ENCODE measurements at places on chromosomes 1 and 21.
A peak's percentile ranks its signal among the peaks of the same experiment; 100 is the strongest.

DNA sequence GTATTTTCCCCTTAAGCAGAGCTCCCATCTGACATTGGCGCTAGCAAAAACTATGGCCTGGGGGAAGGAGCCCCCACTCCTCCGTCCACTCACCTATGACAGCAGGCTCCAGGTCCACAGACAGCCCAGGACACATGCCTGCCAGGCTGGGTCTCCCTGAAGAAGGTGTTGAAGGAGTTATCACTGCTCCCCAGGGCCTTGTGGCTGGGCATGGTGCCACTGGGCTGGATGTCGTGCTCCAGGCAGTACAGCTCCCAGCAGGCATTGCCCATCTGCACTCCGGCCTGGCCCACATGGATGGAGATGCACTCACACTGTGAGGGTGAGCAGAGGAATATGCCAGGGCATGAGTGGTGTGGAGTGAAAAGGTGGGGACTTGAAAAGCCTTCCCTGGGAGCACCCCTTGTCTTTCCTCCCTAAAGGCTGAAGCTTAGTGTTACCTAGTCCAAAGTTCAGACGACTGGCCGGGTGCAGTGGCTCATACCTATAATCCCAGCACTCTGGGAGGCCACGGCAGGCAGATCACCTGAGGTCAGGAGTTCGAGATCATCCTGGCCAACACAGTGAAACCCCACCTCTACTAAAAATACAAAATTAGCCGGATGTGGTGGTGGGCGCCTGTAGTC lies 30.0 kb downstream of the RABIF start:
- no peak for DNase-seq

- DNase-seq, result no peak
Observed at GRCh38 chr1:18047122-18047521, 60.5 kb upstream of the IGSF21 start.

DNA sequence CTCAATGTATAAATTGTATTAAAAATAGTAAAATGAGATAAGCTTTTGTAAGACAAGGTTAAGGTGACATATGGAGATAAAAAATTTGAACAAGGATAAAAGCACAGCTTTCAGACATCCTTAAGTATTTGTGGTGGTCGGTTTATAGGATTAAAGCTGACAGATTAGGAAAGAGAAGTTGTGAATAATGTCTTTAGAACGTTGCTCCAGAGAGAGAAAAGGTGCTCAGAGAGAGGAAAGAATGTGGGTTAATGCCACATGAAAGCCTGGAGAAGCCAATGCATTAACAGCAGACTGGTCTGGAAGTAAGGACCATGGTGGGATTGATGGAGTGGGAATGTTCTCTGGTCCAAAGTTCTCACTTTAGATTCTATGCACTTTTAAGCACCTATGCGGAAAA lies 44.8 kb downstream of the ATP6V1G3 start:
- no peak for DNase-seq

- DNase-seq, result no peak
Observed at GRCh38 chr1:46067652-46068051, 64.8 kb downstream of the PIK3R3 start.

- DNase-seq, result no peak
Observed at GRCh38 chr1:175267716-175268416, 75.3 kb upstream of the KIAA0040 start.

DNA sequence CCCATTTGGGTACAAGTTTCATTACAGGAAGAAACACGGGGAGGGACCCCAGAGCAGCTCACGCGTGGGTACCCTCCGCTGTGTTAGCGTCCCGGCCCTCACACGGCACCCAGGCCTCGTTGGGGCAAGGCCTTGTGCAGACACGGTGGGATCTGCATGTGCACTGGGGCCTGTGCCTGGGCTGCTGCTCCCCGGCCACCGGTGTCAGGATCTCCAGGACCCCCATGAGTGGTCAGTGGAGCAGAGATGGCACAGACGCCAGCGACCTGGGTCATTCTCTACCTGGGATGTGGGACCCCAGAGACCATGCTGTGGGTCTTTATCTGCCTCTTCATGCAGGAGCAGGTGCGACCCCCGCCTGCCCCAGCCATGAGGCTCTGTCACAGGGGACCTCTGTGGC lies 5.4 kb upstream of the SAMD11 start:
- peak; percentile 7 for DNase-seq

- no peak for DNase-seq
Observed at GRCh38 chr1:43491061-43491460, 37.3 kb upstream of the HYI start.

GRCh38 chr1:998745-998994 lies 1.2 kb downstream of the HES4 start:
- peak; percentile 74 for DNase-seq

GRCh38 chr1:23477359-23478144 lies 6.4 kb downstream of the ASAP3 start:
- DNase-seq, result no peak

GRCh38 chr21:42469272-42469671 lies 26.8 kb downstream of the RSPH1 start:
- DNase-seq, result no peak

- DNase-seq, result peak; percentile 79
Observed at GRCh38 chr1:236608930-236609726, 4.8 kb upstream of the HEATR1 start.

GRCh38 chr1:248821641-248822040 lies 4.1 kb downstream of the SH3BP5L start:
- DNase-seq, result no peak

DNA sequence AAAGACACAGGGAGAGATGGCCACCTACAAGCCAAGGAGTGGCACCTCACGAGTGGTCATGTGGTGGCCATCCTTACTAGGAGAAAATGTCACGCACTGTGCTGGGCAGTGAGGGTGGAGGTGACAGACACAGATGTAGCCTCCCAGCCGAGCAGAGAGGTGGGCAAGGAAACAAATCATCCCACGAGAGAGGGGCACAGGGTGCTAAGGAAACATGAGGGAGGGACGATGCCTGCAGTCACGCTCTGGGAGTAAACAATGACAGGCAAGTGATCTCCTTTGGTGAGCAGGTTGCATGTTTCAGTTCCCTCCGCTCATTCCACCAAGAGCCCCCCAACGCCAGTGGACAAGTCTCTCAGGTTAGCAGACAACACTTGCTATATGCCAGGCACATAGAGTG lies 65.8 kb downstream of the CD247 start:
- no peak for DNase-seq

DNA sequence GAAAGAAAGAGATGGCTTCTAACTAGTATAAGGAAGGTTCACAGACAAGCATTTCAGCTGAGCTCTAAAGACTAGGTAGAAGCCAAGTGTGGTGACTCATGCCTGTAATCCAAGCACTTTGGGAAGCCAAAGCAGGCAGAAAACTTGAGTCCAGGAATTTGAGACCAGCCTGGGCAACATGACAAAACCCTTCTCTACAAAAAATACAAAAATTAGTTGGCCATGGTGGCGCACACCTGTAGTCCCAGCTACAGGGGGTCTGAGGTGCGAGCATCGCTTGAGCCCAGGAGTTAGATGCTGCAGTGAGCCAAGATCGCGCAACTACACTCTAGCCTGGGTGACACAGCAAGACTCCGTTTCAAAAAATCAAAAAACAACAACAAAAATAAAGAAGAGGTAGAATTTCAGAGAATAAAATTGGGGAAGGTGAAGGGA lies 27.8 kb downstream of the FBXO42 start:
- no peak for DNase-seq

DNA sequence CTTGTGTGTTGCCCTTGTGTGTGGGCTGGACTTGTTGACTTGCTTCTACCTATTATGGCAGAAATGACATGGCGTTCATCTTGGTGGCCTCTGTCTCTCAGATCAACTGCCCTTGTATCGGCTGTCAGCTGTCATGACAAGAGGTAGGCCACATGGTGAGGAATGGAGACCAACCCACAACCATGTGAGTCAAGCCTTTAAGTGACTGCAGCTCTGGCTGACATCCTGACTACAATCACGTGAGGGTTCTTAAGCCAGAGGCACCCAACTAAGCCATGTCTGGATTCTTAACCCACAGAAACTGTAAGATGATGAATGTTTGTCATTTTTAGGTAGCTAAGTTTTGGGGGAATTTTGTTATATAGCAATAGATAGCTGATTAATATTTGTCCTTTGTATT lies 82.1 kb downstream of the KCND3 start:
- peak; percentile 25 for DNase-seq

DNA sequence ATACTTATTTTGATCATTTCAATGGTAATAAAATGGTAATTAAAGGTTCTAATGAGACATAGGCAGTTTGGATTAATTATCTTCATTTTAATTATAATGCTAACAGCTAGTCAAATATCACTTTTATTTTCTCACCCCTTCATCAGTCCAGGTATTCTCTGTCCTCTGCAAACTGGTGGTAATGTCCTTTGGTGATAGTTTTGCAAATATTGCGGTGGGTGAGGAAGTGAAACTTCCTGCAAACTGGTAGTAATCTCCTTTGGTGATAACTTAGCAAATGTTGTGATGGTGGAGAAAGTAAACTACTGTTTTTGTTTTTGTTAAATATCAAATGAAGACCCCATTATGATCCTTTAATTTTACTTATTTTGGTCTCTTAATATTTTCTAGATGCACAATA lies 209.0 kb downstream of the AMY1C start:
- DNase-seq, result no peak

DNA sequence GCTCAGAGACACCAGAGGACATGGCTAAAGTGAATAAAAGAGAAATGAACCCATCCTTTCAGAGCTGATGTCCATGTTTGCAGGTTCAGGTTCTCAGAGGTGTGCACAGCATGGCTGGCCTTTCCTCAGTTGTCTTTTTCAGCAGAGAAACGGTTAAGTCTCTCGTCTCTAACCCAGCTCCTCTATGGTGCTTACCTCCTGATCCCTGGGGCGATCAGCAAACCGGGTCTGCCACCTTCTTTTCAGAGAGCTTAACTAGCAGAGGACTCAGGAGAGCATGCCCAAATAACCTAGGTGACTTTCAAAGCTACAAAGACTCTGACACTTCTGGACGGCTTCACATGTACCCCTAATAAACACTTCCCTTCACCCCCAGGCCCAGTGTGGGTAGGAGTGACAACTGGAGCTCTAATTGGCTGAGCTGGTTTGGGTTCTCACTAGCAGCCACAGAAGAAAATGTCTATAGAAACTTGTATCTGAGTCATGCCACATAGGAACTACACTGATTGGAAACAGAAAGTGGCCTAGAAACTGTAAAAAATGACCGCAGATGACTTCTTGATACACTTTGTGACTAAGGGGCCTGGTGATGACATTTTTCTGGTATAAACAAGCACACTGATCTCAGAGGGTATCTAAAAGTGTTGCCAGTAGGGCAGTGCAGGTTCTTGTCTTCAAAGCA lies at the start of gene AIM2:
AIM2 (minus strand) TSS at position 329 of the 682 bp plus-strand sequence. CDS start 3,267 bp downstream, outside the sequence.
- no peak for DNase-seq

DNA sequence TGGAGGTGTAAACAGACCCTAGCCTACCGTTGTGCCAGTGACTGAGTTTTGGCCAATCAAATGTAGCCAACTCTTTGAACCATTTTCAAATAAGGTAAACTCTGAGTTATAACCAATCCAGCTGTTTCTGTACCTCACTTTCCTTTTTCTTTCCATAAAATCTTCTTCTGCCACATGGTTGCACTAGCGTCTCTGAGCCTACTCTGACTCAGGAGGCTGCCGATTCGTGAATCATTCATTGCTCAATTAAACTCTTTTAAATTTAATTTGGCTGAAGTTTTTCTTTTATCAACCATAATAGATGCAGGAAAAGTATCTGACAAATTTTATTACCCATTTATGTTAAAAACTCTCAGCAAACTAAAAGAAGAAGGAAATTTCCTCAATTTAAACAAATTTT lies 111.5 kb upstream of the LYPLAL1 start:
- DNase-seq, result no peak

GRCh38 chr1:41734201-41734970 lies 184.3 kb downstream of the HIVEP3 start:
- no peak for DNase-seq

GRCh38 chr1:243903895-243904294 lies 53.9 kb upstream of the AKT3 start:
- peak; percentile 61 for DNase-seq

GRCh38 chr1:164671323-164671965 lies 112.5 kb downstream of the PBX1 start:
- no peak for DNase-seq

DNA sequence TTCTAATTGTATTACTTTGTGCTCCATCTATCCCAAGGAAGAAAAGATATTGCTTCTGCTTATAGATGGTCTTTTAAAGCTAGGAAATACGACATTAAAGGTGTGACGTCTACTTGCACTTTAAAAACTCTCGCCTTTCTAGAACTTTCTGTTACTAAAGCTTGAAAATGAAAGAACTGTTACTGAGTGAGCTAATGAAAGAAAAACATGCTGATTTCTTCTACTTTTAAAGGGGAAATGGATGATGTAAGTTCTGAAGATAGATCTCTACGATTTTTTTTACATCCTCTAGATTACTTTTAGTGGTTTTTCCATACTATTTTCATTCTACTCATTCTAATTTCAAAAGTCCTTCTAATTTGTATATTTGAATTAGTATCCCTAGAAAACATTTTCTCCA lies 387.5 kb downstream of the USP25 start:
- no peak for DNase-seq

GRCh38 chr1:229900220-229900619 lies 166.8 kb upstream of the GALNT2 start:
- no peak for DNase-seq

- no peak for DNase-seq
Observed at GRCh38 chr1:1115136-1115785, 628 bp downstream of the C1orf159 start.

- no peak for DNase-seq
Observed at GRCh38 chr1:213192026-213192425, 141.0 kb downstream of the RPS6KC1 start.

DNA sequence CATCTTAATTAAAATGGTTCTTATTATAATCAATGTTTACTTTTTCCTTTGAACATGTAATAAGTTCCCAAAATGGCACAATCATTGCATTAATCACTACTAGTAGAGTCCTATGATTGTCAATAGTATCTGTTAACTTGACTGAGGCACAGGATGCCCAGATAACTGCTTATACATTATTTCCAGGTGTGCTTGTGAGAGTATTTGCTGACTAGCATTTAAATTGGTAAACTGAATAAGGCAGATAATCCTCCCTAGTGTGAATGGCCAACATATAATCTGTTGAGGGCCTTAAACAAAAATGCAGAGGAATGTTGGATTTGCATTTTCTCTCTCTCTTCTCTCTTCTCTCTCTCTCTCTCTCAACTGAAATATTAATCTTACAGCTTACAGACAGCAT lies 999.3 kb upstream of the TMPRSS15 start:
- DNase-seq, result no peak

DNA sequence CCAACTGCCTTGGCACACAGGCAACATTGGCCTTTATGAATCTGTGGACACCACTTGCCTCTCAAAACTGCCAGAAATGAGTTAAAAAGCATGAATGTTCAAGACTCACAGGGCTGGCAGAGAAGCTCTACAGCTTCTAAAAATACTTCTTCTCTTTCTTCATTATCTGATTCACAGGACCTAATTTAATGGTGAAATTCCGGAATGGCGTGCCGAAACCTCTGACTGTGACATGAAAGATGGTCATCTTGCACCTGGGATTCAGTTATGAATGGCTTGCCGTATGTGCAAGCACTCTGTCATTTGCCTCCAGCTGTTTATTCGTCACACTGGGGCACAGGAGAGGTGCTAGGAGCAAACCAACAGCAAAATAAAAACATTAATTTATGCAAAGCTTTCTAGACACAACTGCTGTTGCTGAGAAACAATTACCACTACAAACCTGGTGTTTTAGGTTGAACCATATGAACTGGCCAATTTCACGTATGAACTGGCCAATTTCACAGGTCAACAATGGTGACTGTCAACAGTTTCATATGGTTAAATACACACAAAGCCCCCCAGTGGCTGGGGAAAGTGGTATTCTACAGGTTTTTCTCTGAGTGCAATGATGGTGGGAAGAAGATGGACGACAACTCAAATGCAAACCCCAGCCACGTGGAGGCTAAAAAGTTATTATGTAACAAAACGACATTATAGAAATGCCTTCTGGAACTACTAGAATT lies 648.3 kb downstream of the KIF26B start:
- DNase-seq, result no peak

GRCh38 chr1:85290826-85291225 lies 14.4 kb upstream of the BCL10 start:
- DNase-seq, result no peak

Measured in eye (tissue), 1 donor.